ENCODE measurements at places on chromosomes 4 and X. TPM values are rescaled to one million over a fixed set of nuclear protein-coding genes. Genes with fewer than 3 reads are reported as not detected.

DNA sequence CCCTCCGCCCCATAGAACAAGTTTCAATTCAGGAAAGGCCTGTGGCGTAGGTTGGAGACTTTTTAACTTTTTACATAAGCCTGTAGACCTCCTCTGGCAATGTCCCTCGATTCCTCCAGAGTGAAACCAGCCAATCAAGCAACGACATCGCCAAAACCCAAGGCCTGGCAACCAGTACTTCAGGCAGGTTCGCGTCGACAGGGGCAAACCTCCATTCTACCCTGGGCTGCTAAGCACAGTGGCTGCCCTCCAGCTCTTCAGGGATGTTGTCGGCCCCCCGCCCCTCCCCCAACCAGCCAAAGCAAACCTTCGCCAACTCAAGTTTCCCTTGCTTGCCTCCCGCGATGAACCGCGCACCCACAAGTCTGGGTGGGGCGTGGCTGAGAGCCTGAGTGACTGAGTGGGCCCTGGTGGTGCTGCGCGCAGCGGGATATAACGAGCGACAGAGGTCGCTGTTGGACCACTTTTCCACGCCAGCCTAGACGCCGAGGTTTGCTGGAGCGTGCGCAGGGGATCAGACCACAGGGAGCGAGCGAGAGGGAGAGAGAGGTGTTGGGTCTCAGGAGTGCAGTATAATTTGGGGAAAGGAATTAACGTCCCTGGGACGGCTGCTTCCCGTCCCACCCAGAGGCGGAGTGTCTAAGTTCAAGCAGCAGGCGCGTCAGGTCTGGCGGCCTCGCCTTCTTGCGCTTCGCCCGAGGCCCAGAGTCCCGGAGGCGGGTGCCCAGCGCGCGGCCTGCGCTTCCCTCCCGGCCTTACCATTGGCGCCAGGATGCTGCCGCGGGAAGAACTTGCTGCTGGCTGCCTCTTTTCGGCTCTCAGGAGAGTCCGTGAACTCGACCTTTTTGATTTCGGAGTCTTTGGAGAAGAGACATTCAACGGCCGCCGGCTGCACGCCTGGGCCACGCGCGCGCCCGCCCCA lies 9.0 kb upstream of the PITX2 start:
- no peak overlapping the region for H3K4me3 ChIP-seq
- H3K4me1 ChIP-seq = peaks cover 15% of the 10 kb centered on the region
- no peaks in the 10 kb centered on the region for H3K36me3 ChIP-seq

- no peak overlapping the region for H3K4me3 ChIP-seq
- no peak for DNase-seq
- H3K36me3 ChIP-seq = no peaks in the 10 kb centered on the region
- H3K4me1 ChIP-seq = no peaks in the 10 kb centered on the region
- no peaks in the 10 kb centered on the region for H3K27me3 ChIP-seq
These were observed 21.9 kb downstream of the IL15 start for GRCh38 chr4:141658309-141658708.

GRCh38 chr4:189304167-189304566 lies 636.5 kb upstream of the FRG1 start:
- DNase-seq = no peak
- H3K4me1 ChIP-seq = no peaks in the 10 kb centered on the region
- no peak overlapping the region for H3K4me3 ChIP-seq
- no peaks in the 10 kb centered on the region for H3K27me3 ChIP-seq

- peak overlapping the region; percentile 100 for H3K27ac ChIP-seq
- H3K36me3 ChIP-seq = no peaks in the 10 kb centered on the region
- H3K27me3 ChIP-seq = no peaks in the 10 kb centered on the region
- no peak for DNase-seq
- peaks cover 9% of the 10 kb centered on the region for H3K4me1 ChIP-seq
These were observed 1.1 kb downstream of the HCFC1 start for GRCh38 chrX:153970357-153971123.

Gene ATP1B4
- not detected for total RNA-seq

- no peak overlapping the region for H3K27ac ChIP-seq
- no peak for DNase-seq
- H3K4me3 ChIP-seq = no peak overlapping the region
- H3K27me3 ChIP-seq = no peaks in the 10 kb centered on the region
- no peaks in the 10 kb centered on the region for H3K4me1 ChIP-seq
These were observed 5.2 kb upstream of the SMIM10L2A start for GRCh38 chrX:135416546-135416945.

GRCh38 chr4:36133086-36133485 lies 111.2 kb downstream of the ARAP2 start:
- no peaks in the 10 kb centered on the region for H3K27me3 ChIP-seq
- DNase-seq = no peak
- no peak overlapping the region for H3K4me3 ChIP-seq
- no peak overlapping the region for H3K27ac ChIP-seq
- H3K4me1 ChIP-seq = no peaks in the 10 kb centered on the region

DNA sequence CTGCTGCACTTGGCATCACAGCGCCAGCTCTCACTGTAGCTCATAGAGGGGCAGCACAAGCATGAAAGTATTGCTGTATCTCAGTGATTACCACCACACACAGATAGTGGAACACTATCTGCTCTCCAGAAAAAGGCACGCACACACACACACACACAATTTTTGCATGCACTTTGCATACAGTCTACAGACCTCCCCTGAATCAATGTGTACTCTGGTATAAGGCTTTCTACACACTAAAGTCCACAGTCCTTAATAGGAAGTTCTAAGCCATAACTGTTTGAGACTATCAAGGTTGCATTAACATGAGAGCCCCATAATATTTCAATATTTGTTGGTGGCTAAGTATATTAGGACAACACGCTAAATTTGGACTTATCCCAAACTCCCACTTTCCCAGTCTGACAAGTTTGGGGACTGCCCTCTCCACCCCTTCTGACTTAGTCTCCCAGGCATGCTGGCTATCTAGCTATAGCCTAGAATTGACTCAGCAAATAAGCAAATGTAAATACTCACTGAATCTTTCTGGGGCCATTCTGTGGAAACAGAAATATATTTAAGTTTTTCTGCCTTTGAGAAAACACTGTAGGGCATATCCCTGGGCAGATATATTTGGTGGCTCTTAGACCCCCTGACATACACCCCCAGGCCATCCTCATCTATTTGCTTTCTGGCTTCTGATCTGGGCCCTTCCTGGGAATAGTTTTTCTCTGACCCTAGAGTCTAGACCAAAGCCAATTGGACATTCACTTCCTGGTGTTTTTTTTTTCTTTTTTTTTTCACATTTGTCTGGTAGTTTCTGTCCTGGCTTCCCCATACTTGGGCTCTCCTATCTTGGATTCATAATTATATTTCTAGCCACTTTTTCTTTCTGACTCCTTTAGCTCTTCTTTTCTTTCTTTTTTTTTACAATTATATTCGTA lies 36.4 kb upstream of the CT47C1 start:
- H3K4me3 ChIP-seq = no peak overlapping the region
- DNase-seq = no peak
- H3K4me1 ChIP-seq = peaks cover 4% of the 10 kb centered on the region
- no peak overlapping the region for H3K27ac ChIP-seq

- no peaks in the 10 kb centered on the region for H3K27me3 ChIP-seq
- DNase-seq = no peak
- H3K4me1 ChIP-seq = no peaks in the 10 kb centered on the region
- H3K27ac ChIP-seq = no peak overlapping the region
These were observed 16.8 kb downstream of the KDM6A start for GRCh38 chrX:44889824-44890223.

All from transverse colon (tissue), 4 donors.